Left colon (tissue), 2 donors: ENCODE measurements at places on chromosomes 3 and 15. TPM values are rescaled to one million over a fixed set of nuclear protein-coding genes. Genes with fewer than 3 reads are reported as not detected.
A peak's percentile ranks its signal among the peaks of the same experiment; 100 is the strongest.

DNA sequence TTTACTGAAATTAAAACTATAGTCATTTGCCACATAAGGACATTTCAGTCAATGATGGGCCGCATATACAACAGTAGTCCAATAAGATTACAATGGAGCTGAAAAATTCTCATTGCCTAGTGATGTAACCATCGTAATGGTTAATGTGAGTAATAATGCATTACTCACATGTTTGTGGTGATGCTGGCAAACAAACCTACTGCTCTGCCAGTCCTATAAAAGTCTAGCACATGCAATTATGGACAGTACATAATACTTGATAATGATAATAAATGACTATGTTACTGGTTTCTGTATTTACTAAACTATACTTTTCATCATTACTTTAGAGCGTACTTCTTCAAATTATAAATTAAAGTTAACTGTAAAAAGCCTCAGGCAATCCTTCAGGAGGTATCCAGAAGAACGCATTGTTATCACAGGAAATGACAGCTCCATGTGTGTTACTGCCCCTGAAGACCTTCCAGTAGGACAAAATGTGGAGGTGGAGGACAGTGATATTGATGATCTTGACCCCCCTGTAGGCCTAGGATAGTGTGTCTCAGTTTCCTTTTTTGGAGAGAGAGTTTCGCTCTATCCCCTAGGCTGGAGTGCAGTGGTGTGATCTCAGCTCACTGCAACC lies 102.7 kb downstream of the ATP1B3 start:
- no peak for DNase-seq

DNA sequence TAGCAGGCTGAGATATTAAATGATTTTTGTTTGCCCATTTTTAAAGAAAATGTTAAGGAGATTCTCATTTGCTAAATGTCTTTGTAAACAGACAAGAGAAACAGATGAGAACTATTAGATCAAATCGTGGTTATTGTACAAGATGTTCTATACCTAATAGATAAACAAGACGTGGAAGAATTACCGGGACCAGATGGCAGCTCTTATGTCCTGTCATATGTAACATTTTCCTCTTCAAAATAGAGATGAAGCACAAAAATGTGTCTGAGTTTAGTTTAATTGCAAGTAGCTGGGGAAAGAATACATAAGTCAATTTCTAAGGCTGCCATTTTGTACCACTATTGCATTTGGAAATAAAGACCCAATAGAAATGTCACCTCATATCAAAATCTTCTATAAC lies 553.7 kb downstream of the TUSC7 start:
- no peak for DNase-seq

- DNase-seq: no peak
These were observed 649.7 kb upstream of the CBLB start for GRCh38 chr3:106518516-106518915.

DNA sequence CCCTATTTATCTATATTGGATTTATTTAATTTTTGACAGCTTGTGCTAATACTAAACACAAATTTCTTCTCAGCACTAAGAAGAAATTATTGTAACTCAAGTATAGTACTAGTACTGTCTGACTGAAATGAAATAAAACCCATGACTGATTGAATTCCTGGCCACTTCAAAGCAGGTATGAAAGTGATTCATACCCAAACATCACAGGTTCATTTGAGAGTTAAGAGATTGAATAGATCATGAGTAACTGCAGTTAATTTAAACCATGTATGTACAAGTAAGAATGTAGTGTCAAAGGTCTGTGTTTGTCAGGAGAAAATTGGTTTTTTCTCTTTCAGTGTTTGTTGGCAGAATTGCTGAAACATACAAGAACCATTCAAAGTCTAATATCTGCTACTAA lies 332.0 kb upstream of the GRM7 start:
- DNase-seq: no peak

DNA sequence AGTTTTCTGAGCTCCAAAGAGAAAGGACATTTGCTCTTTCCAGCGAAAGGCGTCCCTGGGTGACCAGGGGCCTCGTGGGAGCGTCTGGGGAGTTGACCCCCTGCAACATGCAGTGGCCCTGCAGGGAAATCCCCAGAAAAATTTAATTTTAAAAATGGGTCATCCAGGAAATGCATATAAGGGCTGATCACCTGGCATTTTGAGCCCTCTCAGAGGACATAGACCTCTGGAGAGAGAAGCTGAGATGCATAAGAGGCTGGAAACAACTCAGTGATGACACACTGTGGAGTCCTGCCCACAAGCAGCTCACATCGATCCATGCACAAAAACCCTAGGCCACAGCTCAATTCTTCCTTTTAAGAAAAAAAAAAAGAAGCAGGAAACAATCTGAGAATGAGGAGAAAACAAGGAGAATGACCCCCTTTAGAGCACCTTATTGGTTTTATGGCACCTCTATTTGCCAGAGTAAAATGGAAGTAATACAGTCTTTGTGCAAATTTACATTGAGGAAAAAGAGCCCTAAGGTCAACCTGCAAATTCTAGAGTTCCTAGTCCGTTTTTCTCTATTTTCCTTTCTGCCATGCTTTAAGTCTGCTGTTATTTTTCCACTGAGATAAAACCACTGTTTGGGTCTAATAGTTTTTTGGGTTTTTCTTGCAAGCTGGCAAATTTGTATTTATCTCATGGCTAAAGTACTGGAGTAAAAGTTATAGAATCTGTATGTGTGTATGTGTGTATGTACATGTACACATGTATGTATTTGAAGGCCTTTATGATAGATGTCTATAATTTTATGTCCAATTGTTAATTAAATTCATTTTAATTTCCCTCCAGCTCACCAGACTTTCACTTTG lies 6.9 kb upstream of the BDH1 start:
- DNase-seq: no peak

DNA sequence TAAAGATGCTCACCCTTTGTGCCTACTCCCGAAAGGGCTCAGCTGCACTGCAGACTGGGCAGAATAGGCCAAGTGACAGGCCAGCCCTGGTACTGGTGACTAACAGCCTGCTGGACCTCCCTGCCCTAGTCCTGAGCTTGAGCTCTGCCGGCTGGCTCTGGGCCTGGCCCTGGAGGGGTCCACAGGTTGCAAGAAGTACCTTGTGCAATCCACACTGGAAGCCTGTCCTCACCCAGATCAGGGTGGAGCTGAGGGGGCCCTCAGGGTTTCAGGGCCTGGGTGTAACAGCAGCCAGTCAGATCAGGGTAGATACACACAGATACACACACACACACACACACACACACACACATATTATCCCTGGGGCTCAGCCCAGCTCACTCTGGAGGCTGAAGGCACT lies 27.3 kb upstream of the PLA2G4D start:
- DNase-seq: peak; percentile 66

- no peak for DNase-seq
These were observed 13.8 kb downstream of the PIERCE2 start for GRCh38 chr15:55422089-55422488.

DNA sequence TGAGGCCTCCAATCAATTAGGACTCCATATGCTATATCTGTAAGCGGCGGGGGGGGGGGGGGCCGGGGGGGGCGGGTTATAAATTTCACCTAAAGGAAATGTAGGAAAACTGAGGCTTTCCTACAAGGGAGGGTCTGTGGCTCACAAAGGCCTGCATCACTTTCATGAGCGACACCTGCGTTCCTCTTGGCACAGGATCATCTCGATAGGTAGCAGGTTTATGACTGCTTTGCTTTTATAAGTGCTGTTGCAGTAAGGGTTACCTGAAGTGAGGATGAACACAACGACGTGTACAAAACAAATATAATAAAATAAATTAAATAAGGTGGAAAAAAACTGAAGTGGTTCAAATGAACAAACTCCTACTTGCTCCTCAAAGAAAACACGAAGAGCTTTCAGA lies 194.3 kb downstream of the FOXP1 start:
- DNase-seq: peak; percentile 64

DNA sequence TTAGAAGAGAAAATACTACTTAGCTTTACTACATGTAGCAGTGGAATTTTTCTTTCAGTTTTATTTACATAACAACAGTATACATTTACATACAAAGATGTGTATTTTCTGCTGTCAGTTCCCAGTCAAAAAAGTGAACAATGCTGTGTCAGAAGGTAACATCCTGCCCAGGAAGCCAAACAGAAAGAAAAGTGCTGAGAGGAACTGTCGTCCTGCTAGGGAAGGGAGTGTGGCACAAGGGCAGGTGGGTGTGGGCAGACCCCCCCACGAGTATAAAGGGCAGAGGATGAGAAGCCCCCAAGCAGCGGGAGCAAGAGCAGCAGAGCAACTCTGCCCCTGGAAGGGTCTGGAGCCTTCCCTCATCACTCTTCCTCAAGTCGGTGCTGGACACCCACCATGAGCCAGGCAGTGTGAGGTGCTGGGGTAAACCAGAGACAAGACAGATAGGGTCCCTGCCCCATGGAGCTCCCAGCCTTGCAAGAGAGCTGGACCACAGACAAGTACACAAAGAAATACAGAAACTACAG lies 39.7 kb downstream of the TBC1D2B start:
- no peak for DNase-seq

DNA sequence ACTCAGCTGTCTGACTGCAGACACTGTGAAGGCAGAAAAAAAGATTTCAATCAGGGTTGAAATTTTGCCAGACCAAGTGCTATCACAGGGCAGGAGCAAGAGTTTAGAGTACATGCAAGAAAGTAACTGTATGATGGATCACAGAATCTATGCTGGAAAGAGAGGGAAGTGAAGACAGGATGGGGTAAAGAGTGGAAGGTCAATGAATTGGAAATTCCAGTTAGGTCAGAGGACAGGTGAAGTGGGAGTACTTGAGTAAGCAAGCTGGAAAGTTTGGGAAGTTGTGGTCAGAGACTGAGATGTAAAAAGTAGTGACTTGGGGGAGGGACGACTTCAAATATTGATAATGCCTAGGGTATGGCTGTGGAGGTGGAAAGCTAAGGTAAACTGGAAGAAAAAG lies 7.2 kb downstream of the SPG11 start:
- DNase-seq: no peak

GRCh38 chr3:192449036-192449435 lies 278.3 kb downstream of the FGF12 start:
- DNase-seq: no peak

- peak; percentile 92 for DNase-seq
These were observed 111.0 kb upstream of the KLF13 start for GRCh38 chr15:31215490-31216214.

- DNase-seq: no peak
These were observed 57.2 kb downstream of the ATP1B3 start for GRCh38 chr3:141933421-141934300.

- DNase-seq: no peak
These were observed 6.2 kb downstream of the CORO2B start for GRCh38 chr15:68584756-68585573.

- DNase-seq: no peak
These were observed 514.1 kb downstream of the MAGI1 start for GRCh38 chr3:65524584-65524983.

GRCh38 chr15:47339800-47340570 lies 377.3 kb upstream of the SEMA6D start:
- no peak for DNase-seq

GRCh38 chr15:55530861-55531313 lies 22.9 kb upstream of the DNAAF4 start:
- no peak for DNase-seq

DNA sequence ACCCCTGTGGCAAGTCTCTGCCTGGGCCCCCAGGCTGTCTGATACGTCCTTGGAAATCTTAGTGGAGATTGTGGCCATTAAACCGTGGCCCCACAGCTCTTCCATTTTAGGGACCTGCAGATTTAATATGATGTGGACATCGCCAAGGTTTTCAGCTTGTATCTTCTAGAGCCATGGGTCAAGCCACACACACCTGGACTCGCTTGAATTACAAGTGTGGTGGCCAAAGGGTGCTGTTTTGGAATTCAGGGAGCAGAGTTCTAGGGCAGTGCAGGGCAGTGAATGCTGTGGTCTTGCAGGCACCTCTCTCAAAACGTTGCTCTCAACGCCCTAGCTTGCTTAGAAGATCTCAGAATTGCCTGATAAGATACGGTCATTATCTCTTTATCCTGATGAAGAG lies 211.2 kb downstream of the ROBO2 start:
- DNase-seq: no peak

GRCh38 chr15:81133782-81134461 lies at the start of gene CFAP161:
TSS of gene CFAP161 (plus strand) at chr15:81134270. CDS start at chr15:81134330, 60 bp downstream.
- peak; percentile 44 for DNase-seq

GRCh38 chr3:194682694-194683310 lies 2.9 kb upstream of the FAM43A start:
- DNase-seq: peak; percentile 72

- no peak for DNase-seq
These were observed 225.6 kb upstream of the TBC1D5 start for GRCh38 chr3:17967953-17968607.

- DNase-seq: no peak
These were observed 32.4 kb downstream of the POC1A start for GRCh38 chr3:52121813-52122212.

DNA sequence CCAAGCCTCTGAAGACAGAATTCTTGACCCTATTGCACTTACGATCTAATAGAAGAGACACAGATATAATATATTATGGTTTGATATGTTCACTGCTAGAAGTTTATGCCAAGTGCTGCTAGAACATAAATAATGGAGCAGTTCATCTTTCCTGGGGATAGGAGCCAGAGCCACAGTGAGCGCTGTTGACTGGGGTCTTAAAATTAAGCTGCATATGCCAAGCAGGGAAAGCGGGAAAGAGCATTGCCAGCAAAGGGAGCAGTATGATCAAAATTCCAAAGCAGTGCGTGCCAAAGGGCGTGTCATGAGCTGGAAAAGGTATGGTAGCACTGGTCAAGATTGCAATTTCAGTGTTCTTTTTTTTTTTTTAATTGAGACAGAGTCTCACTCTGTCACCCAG lies 49.1 kb upstream of the ABHD2 start:
- DNase-seq: no peak

DNA sequence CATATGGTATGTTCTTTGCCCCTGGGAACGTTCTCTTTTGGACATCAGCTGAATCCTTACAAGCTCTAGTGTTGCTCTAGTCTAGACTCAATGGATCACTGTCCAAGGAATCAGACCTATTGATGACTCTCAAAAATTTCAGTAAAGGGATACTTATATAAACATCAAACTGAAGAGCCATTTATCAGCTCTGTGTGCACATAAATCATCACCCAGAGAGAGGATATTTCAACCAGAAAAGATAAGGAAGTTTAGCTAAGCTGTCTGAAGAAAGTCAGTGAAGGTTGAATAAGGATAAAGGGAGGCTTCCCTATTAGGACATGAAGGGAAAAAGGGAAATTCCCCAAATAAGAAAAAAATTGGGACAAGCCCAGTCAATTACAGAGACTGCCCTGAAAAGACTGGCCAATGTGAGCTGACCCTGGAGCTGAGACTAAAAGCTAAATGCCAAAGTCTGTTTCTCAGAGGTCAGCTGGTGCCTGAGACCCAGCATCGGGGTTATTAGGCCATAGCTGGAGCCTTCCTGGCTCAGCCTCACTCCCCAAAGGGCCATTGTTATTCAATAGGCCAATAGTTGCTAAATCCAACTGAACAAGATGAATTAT lies 424.1 kb upstream of the THBS1 start:
- no peak for DNase-seq

GRCh38 chr3:18424729-18425640 lies at the start of gene SATB1:
TSS of gene SATB1 (minus strand) at chr3:18425339. CDS start at chr3:18420967, 4,372 bp downstream.
- DNase-seq: peak; percentile 89

GRCh38 chr3:192284443-192285072 lies 442.8 kb downstream of the FGF12 start:
- no peak for DNase-seq

- DNase-seq: no peak
These were observed 86.5 kb upstream of the PFN2 start for GRCh38 chr3:150057227-150057626.

The ANAPC13 gene
- total RNA-seq: 30.0 TPM

The CPNE4 gene
- 0.46 TPM for total RNA-seq

The TIPARP gene
- total RNA-seq: 33.9 TPM

The VILL gene
- 174 TPM for total RNA-seq

The ERC2 gene
- 0.14 TPM for total RNA-seq

The KNG1 gene
- 2.3 TPM for total RNA-seq

The TMEM202 gene
- not detected for total RNA-seq

The MUC20 gene
- 115 TPM for total RNA-seq

The PROK2 gene
- not detected for total RNA-seq
